ENCODE measurements at places on chromosomes 2 and 18. TPM values are rescaled to one million over a fixed set of nuclear protein-coding genes. Genes with fewer than 3 reads are reported as not detected.

The DPYSL5 gene
- total RNA-seq: 0.11 TPM

DNA sequence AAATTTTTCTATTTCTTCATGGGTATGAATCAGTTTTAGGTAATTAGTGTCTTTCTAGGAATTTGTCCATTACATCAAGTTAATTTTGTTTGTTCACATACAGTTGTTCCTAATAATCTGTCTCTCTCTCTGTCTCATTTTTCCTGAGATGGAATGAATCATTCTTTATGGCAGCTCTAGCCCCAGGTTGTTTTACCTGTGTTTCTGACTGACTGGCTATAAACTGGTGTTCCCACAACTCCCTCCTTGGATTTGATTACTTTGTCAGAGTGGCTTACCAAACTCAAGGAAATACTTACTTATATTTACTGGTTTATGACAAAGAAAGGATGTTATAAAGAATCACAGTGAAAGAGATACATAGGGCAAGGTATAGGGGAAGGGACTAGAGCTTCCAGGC, 15.1 kb downstream of the ADNP2 start:
- H3K36me3 ChIP-seq: no peaks in the 10 kb centered on the region
- H3K27me3 ChIP-seq: no peaks in the 10 kb centered on the region
- H3K27ac ChIP-seq: no peak overlapping the region
- no peak for DNase-seq

DNA sequence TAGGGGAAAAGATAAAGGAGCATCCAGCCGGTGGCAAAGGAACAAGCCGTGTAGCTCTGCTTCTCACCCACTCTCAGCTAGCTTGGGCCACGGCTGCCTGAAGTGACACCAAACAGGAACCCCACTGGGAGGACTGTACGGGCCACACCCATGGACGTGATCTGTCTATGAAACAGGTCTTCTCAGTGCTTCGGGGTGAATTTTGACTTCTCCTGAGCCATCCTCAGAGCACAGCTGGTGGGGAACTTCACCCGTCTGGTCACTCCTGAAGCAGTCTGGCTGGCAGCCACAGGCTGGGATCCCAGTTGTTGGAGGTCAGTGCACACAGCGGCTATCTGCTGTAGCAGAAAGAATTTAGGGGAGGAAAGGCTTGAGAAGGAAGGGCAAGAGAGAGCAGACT, 223.8 kb downstream of the FAM210A start:
- H3K4me3 ChIP-seq: no peak overlapping the region
- H3K36me3 ChIP-seq: no peaks in the 10 kb centered on the region
- peaks cover 7% of the 10 kb centered on the region for H3K4me1 ChIP-seq
- H3K27ac ChIP-seq: no peak overlapping the region
- no peak for DNase-seq

- H3K4me3 ChIP-seq: no peak overlapping the region
- no peaks in the 10 kb centered on the region for H3K4me1 ChIP-seq
- no peaks in the 10 kb centered on the region for H3K27me3 ChIP-seq
- H3K27ac ChIP-seq: no peak overlapping the region
- no peak for DNase-seq
These were observed 38.8 kb downstream of the AOX1 start for GRCh38 chr2:200624658-200625057.

The DPY30 gene
- total RNA-seq: 37.7 TPM

DNA sequence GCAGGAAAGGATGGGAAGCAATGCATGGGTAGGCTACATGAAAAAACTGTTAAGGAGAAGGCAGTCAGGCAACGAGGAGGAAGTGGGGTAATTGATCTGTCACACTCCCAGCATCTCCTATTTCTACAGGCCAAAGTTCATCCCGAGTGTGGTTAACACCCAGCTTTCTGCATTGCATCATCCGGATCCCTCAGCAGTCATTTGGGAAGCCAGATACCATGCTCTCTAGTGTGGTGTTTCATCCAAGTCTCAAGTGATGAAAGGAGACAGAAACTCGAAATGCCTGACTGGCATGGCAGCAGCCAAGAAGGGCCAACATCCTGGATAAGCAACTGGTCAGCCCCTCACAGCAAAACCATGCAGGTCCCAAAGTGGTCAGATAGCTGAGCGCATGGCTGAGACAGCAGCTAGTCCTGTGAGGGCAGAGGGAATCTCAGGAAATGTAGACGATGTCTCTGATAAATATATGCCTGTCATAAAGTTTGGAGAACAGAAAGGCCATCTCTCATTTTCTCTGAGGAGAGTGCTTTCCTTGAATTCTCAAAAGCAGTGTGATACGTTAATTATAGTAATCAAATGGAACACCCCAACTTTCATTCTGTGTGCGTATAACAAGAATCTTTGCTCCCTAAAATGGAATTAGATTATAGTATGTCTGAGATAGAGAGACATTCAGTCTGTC, 24.8 kb upstream of the HNRNPA3 start:
- no peak for DNase-seq
- no peaks in the 10 kb centered on the region for H3K27me3 ChIP-seq
- H3K36me3 ChIP-seq: no peaks in the 10 kb centered on the region
- H3K4me3 ChIP-seq: no peak overlapping the region
- no peak overlapping the region for H3K27ac ChIP-seq

The CD8A gene
- 2.0 TPM for total RNA-seq

DNA sequence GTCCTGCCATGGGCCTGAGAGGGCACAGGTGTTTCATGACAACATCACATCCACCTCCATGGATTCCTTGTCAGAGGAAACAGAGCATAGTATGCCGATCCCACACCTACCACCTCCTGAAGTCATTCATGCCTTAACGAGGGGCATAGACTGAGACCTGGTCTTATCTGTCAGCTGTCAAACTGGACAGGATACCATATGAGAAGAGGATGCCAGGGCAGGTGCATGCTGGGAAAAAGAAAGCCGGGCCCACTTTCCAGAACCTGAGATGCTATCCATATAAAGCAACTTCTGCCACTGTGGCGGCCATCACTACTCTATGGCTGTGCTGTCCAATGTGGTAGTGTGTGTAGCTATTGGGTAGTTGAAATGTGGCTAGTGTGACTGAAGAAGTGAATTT, 116.0 kb upstream of the SIX2 start:
- DNase-seq: no peak
- H3K4me1 ChIP-seq: no peaks in the 10 kb centered on the region
- no peaks in the 10 kb centered on the region for H3K36me3 ChIP-seq
- H3K27me3 ChIP-seq: no peaks in the 10 kb centered on the region
- no peak overlapping the region for H3K4me3 ChIP-seq

The EHBP1 gene
- 117 TPM for total RNA-seq

GRCh38 chr2:21415234-21415633, 291.5 kb downstream of the TDRD15 start:
- H3K4me3 ChIP-seq: no peak overlapping the region
- no peak overlapping the region for H3K27ac ChIP-seq
- H3K36me3 ChIP-seq: no peaks in the 10 kb centered on the region
- DNase-seq: no peak
- no peaks in the 10 kb centered on the region for H3K4me1 ChIP-seq

DNA sequence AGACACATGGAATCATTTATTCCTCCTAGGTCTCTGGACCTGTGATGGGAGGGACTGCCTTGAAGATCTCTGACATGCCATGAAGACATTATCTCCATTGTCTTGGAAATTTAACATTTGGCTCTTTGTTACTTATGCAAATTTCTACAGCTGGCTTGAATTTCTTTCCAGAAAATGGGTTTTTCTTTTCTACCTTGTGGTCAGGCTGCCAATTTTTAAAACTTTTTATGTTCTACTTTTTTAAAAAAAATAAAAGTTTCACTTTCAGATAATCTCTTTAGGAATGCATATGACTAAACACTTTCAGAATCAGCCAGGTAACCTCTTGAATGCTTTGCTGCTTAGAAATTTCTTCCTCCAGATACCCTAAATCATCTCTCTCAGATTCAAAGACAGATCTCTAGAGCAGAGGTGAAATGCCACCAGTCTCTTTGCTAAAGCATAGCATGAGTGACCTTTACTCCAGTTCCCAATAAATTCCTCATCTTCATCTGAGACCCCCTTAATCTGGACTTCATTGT, 209.6 kb downstream of the RPRM start:
- H3K27ac ChIP-seq: no peak overlapping the region
- no peak for DNase-seq
- no peaks in the 10 kb centered on the region for H3K27me3 ChIP-seq
- H3K36me3 ChIP-seq: no peaks in the 10 kb centered on the region
- H3K4me3 ChIP-seq: no peak overlapping the region

- no peak for DNase-seq
- peaks cover 3% of the 10 kb centered on the region for H3K4me1 ChIP-seq
- H3K4me3 ChIP-seq: no peak overlapping the region
These were observed 994 bp downstream of the KLHL41 start for GRCh38 chr2:169510496-169510895.

- peaks cover 7% of the 10 kb centered on the region for H3K4me1 ChIP-seq
- no peaks in the 10 kb centered on the region for H3K27me3 ChIP-seq
- no peak for DNase-seq
- H3K4me3 ChIP-seq: no peak overlapping the region
- no peaks in the 10 kb centered on the region for H3K36me3 ChIP-seq
- H3K27ac ChIP-seq: no peak overlapping the region
These were observed 65.1 kb upstream of the SLC25A52 start for GRCh38 chr18:31825772-31826171.

DNA sequence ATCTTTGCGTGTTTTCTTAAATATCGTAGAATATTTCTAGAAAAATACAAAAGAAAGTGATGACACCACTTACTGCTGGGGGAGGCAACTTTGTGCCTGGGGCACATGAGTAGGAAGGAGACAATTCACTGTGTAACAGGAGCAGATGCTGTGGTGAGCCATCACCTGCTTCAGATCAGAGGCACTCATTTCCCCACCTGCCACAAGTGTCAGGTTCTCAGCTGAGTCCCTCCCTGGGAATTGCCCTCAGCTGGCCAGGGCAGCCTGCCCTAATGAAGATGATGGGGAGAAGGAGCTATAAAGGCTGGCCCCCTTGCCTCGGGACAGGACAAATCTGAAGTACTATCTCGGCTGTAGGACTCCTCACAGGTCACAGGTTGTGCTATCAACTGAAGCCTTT, 322.8 kb downstream of the STK39 start:
- H3K27ac ChIP-seq: no peak overlapping the region
- no peak overlapping the region for H3K4me3 ChIP-seq
- H3K36me3 ChIP-seq: no peaks in the 10 kb centered on the region
- no peaks in the 10 kb centered on the region for H3K4me1 ChIP-seq

DNA sequence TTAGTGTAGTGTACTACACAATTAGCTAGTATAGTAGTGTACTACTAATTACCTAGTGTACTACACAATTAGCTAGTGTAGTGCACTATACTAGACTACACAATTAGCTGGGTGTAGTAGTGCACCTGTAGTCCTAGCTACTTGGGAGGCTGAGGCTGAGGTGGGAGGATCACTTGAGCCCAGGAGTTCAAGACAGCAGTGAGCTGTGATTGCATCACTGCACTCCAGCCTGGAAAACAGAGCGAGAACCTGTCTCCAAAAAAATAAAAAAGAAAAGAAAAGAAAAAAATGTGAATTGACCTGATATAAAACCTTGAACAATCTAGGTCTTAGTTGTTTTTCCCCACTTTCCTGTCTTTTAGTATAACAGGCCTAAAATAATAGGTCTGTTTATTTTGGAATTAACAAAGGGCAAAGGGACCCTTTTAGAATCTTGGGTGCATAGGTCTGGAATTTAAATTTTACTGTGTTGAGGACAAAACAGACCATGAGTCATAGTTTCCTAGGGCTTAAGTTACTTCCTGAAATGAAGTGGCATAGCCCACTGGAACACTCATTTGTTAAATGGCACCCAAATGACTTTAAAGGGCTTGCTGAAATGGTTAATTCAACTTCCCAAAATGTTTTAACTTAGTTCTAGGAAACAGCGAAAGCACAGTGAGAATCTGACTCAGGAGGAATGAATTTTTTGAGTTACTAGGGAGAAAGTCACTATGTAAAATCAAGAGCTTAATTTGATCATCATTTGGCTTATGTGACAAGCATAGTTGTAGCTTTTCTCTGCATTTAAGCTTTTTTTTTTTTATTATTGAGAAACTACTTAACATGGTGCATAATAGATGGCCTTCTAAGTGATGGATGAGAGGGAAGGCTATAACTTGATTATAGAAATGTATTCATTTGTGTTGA, 50.7 kb upstream of the ARL5A start:
- H3K4me1 ChIP-seq: no peaks in the 10 kb centered on the region
- no peaks in the 10 kb centered on the region for H3K36me3 ChIP-seq
- H3K4me3 ChIP-seq: no peak overlapping the region
- no peaks in the 10 kb centered on the region for H3K27me3 ChIP-seq
- DNase-seq: no peak
- H3K27ac ChIP-seq: no peak overlapping the region

- no peak overlapping the region for H3K27ac ChIP-seq
- H3K36me3 ChIP-seq: no peaks in the 10 kb centered on the region
- H3K4me3 ChIP-seq: no peak overlapping the region
- no peaks in the 10 kb centered on the region for H3K27me3 ChIP-seq
- DNase-seq: no peak
These were observed 16.3 kb upstream of the HPCAL1 start for GRCh38 chr2:10286216-10287037.

Data from ovary (tissue), 10 donors.